ENCODE measurements at places on chromosomes 11 and 22.

GRCh38 chr11:95706974-95707387 lies 82.6 kb downstream of the FAM76B start:
- DNase-seq = no peak

- no peak for DNase-seq
These were observed 26.1 kb upstream of the RIC3 start for GRCh38 chr11:8194956-8195355.

DNA sequence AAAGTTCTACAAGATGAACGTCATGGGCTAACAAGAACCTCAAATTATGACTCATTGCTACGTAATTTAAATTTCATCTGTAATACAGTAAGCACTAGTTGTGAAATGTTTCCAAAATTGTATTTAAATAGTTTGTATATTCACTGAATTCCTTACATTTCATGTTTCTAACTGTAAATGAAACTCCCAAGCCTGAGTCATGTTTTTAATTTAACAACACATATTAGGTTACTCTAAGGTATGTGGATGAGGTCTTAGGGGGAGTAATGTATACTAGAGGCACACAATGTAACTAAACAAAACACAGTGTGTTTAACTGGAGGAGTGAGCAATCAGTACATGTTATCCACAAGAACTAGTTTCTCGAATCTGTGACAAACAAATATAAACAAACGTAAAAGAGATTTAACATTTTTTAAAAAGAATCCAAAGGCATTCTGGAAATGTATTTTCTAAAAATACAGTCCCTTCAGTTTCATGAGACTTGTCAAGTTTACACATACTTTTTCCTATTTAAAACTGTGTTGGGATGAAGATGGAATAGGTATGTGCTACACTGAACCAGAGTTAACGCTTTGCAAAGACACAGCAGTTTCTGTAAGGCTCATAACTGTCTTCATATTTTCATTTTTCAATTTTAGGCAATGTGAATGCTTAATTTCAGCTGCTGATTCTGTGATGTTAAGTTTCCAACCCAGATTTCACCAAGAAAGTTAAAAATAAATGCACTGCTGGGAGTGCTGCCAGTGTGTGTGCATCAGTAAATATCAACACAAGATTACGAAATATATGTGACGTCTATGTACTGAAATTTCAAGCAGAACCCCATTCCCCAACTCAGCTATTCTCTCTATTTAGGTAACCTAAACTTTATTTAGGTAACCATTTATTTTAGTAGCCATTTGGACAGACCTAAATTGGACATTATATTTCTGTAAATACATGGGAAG lies 52.6 kb downstream of the PITPNB start:
- DNase-seq = no peak

DNA sequence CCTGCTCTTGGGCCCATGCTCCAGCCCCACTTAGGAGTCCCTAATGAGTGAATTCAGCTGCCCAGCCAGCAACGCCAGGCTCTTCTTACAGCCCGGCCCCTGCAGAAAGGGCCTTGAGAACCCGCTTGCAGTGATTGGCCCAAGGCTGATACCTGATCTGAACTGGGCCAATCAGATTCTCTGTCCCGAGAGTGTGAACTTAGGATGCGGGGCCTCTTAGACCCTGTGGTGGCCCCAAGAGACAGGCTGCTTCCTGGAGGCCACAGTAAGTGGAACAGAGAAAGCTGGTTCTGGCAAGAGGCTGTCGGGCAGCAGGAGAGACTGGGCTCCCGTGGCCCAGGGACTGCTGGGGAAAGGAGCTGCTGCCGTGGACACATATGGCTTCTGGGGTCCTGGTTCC lies 11.5 kb downstream of the VSTM5 start:
- no peak for DNase-seq

DNA sequence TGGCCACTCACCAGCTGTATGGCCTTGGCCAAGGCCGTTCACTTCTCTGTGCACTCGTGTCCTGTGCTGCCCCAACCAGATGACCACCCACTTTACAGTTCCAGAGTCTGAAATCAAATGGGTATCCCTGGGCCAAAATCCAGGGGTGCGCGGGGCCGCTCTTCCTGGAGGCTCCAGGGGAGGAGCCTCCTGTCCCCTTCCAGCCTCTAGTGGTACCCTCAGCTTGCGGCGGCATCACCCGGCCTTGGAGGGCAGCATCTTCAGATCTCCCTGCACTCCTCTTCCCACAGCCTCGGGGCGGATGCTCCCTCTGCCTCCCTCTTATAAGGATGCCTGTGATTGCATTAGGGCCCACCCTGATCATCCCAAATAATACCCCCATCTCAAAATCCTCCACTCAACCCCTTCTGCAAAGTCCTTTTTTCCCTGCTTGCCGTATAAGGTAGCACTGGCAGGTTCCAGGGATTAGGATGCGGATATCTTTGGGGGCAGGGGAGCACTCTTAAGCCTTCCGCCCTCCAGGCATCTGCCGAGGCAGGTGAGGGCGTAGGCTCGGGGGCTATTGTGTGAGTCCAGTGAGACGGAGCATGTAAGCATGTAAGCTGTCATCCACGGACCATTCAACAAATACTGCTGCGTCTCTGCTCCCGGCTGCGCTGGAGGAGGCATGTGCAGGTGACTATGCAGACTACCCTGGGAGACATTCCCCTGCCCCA lies 24.4 kb upstream of the SHISAL1 start:
- no peak for DNase-seq

- DNase-seq = no peak
These were observed 92.6 kb upstream of the CSNK2A3 start for GRCh38 chr11:11445441-11446185.

- no peak for DNase-seq
These were observed 8.4 kb downstream of the EPS8L2 start for GRCh38 chr11:714436-714835.

GRCh38 chr11:68784653-68785052 lies 33.3 kb upstream of the TESMIN start:
- DNase-seq = no peak

DNA sequence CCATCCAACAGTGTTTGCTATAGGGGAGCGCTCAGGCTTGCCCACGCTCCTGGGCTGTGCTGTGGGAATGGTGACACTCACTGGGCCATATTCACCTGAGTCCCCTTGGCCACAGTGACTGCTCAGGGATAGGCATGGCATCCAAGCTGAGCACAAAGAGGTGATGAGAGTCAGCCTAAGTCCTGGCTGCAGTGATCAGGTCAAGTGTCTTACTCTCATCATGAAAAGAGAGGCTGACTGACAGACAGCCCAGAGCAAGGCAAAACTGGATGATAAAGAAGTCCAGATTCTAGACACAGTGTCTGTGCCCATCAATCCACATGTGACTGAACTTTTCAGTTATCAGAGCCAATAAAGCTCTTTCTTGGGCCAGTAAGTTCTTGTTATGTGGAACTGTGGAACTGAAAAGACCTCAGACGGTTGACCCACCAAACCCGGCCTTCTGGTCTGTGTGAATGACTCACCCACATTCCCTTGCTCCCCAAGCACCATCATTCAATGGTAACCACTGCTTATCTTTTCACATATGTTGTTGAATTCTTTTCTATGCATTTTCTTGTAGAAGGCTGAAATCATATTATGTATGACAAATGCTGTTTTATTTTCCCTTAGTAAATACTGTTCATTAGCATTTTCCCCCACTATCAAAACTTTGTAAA lies 43.2 kb upstream of the YPEL1 start:
- no peak for DNase-seq

DNA sequence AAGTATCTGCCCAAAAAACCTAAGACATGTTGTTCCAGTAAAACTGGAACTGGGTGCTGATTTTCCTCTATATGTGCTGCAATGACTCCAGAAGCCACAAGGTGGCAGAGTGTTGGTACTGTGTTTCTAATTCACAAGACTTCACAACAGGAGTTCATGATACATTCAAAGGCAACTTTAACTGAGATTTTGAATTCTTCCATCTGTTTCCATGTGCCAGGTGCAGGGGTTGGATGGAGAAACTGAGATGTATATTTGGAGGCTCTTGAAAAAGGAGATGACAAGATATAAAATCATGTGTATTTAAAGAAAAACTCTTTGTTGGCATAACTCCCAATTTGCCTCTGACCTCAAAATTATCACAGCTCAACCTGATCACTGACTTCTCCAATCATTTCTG lies 1098.6 kb upstream of the CCDC90B start:
- no peak for DNase-seq
